Thoracic aorta endothelial cell (primary cell): ENCODE measurements at places on chromosomes 7 and 10. TPM values are rescaled to one million over a fixed set of nuclear protein-coding genes. Genes with fewer than 3 reads are reported as not detected.

AGBL3 gene
- 2.0 and 2.9 TPM in 2 replicates for total RNA-seq

PRXL2A gene
- 175 and 196 TPM in 2 replicates for total RNA-seq

CRHR2 gene
- not detected in 2 replicates for total RNA-seq

ACTL6B gene
- total RNA-seq = not detected in 2 replicates

CACNB2 gene
- 0.07 TPM in 1 of 2 replicates, not detected in the other for total RNA-seq

PDZD7 gene
- total RNA-seq = 0.50 and 0.53 TPM in 2 replicates

TMEM130 gene
- total RNA-seq = not detected in 2 replicates

PTN gene
- total RNA-seq = 0.07 and 0.27 TPM in 2 replicates

CUZD1 gene
- 2.1 TPM in 2 replicates for total RNA-seq

WEE2 gene
- not detected in 2 replicates for total RNA-seq

ADGRA1 gene
- not detected in 2 replicates for total RNA-seq

IL6 gene
- total RNA-seq = 21.1 and 23.7 TPM in 2 replicates

C10orf67 gene
- total RNA-seq = not detected in 2 replicates

HTR5A gene
- total RNA-seq = not detected in 2 replicates

CTAGE15 gene
- total RNA-seq = not detected in 2 replicates

AASS gene
- total RNA-seq = 48.3 and 62.6 TPM in 2 replicates

STEAP2 gene
- 6.8 and 8.2 TPM in 2 replicates for total RNA-seq

MCM7 gene
- total RNA-seq = 121 and 175 TPM in 2 replicates
